Activated T-cell treated with anti-CD3 and anti-CD28 coated beads for 1 hour (primary cell): ENCODE measurements at places on chromosomes 6 and 20.

GRCh38 chr20:46890682-46891081 is 4.0 kb upstream of the EYA2 start:
- no peak for DNase-seq

GRCh38 chr6:104929353-104929752 is 27.6 kb upstream of the LIN28B start:
- no peak for DNase-seq

- DNase-seq: no peak
Measured at GRCh38 chr6:161424421-161424820, 150.6 kb upstream of the AGPAT4 start.

GRCh38 chr20:17430125-17430950 is 100.8 kb downstream of the BFSP1 start:
- DNase-seq: no peak

DNA sequence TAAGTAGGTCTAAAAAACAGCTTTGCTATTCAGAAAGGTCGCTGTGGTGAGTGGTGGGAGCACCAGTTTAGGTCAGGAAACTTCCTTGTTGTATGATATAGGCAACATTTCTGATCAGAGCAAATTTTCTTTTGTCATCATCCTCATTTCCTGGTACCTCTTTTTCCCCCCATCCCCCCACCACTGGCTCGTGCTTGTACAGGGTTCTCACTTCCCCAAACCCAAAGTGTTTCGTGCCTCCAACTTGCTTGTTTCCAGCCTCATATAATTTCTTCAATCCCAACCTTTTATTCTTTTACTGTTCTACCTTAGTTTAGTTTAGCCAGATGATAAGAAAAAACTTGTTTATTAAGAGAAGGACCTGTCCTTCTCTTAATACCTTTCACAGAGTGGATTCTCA is 209.4 kb upstream of the JAG1 start:
- DNase-seq: no peak

GRCh38 chr20:17624551-17625245 is 54.8 kb downstream of the DSTN start:
- no peak for DNase-seq

DNA sequence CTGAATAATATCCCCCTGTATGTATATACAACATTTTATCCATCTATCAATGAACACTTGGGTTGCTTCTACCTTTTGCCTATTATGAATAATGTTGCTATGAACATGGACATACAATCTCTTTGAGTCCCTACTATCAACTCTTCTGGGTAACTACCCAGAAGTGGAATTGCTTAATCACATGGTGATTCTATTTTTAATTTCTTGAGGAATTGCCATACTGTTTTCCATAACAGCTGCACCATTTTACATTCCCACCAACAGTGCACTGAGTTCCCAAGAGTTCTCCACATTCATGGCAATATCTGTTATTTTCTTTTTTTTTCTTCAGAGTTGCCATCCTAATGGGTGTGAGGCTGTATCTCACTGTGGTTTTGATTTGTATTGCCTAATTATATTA is 88.3 kb downstream of the ZHX3 start:
- DNase-seq: no peak

DNA sequence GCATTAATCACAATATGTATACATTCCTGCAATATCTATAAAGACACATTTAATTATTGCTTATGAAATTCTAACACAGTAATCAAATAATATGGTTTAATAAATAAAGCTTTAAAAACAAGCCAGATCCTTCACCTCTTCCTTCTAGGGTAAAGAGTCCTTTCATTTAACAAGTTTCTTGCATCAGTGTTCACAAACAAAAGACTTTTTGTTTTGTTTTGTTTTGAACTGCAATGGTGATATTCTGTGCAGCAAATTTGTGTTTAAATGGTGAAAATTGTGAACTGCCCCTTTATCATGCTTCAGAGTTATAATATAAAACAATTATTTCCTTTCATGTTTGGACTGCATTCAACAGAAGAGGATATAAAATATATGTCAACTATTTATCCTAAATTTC is 177.3 kb downstream of the EPHA7 start:
- DNase-seq: no peak

DNA sequence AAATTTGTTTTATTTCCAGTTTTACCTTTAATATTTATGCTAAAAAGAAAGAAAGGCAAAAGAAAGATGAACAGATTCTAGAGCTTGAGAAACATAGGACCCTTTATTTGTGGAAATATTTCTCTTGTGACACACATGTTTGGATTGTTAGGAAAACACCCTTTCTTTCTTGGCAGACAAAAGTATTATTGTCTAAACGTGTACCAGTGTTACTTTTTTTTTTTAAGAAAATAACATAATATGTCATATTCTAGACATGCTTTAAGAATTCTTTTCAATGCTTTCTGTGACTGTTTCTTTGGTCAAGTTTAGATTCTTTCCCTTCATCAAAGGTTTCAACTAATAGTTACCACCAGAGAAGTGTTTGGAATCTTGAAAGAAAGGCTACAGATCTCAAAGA is 183.4 kb upstream of the CNR1 start:
- DNase-seq: no peak

DNA sequence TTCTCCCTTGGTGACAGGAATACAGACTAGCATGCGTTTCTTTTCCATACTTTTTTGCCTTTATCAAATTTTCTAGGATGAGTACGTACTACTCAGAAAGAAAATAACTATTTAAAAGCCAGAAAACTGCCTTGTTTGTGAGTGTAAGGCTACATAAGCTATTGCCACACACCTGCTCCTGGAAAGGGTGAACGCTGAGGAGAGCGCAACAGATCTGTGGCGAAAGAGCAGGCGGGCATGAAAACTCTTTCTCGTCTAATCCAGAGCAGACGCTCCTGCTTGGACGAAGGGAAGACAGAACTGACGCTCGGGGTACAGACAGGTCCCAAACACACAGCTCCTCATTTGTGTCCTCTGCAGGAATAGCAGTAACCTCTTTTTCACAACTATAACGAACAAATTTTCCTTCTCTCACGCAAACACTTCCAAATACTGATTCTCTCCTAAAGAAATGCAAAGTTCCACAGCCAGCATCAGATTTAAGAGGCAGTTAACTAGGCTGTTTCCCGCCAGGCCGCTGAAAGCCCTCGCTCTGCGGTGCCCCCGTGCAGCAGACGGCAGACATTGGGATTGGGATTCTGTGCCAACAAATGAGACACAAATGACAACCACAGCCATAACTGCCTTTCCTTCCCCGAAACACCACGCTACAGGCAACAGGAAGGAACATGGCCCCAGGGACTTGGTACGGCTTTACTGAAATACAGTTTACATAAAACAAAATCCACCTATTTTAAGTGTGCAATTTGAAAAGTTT is 20.0 kb downstream of the TAF4 start:
- no peak for DNase-seq

DNA sequence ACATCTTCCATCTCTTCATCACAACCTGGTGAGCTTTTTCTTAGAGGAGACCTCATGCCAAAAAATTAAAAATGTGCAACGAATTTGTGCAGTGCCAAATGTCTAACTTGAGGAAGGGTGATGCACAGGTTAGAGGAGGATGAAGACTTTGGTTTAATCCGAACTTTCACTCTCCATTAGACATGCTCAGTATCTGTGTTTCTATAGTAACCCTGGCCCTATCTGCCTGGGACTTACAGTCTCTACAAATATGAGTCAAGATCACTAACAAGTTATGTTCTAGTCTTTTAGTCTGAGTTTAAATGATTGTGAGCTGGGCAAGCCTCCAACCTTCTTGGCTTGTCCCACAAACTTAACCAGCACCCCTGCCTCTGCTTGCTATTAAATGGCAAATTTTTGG is 377.0 kb downstream of the BMP2 start:
- DNase-seq: no peak

GRCh38 chr6:44220913-44221290 is 2.5 kb upstream of the SLC29A1 start:
- no peak for DNase-seq

DNA sequence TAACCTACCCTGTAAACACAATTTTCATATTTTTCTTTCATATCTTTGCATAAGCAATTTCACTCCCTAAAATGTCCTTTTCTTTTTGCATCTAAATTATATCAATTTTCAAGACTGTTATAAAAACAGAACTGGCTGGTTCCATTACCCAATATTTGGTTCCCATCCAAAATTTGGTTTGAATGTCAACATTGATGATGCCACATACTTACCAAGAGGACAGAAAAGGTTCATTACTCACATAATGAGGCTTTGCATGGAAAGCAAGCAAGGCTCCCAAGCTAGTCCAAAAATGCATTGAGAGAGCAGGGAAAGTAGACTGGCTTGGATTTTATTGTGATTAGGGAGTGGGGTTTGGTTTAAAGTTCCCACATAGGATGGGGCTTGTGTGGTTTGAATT is 144.4 kb upstream of the AKIRIN2 start:
- DNase-seq: no peak

DNA sequence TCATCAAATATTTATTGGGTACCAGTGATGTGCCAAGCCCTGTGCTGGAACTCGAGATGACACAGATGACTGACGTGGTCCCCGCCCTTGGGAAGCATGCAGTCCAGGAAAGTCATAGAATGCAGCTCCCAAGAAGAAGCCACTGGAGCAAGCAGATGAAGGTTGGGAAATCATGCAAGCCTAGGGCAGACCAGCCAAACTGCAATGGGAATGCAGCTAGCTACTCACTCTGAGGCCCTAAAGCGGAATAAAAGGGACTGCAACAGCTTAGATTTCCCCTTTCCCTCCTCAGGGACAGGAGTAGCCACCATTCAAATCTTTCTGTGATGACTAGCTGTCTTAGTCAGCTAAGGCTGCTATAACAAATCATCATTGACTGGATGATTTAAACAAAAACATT is 152.2 kb downstream of the MAFB start:
- DNase-seq: no peak

DNA sequence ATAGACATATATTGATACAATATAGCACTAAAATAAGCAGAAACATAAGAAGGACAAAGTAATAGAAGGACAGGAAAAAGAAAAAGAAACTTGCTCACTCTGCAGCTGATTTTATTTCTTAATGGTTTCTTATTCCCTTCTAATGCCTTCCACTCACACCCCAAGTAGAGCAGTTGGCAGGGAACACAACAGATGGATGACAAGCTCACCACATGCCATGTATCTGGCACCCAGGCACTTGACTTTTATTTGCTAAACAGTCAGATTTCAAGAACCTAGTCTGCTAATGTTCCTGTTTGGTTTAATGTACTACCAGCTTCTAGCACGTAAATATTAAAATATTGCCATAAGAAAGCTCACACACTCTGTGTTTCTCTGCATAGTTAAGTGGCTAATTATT is 87.1 kb downstream of the COL19A1 start:
- no peak for DNase-seq

DNA sequence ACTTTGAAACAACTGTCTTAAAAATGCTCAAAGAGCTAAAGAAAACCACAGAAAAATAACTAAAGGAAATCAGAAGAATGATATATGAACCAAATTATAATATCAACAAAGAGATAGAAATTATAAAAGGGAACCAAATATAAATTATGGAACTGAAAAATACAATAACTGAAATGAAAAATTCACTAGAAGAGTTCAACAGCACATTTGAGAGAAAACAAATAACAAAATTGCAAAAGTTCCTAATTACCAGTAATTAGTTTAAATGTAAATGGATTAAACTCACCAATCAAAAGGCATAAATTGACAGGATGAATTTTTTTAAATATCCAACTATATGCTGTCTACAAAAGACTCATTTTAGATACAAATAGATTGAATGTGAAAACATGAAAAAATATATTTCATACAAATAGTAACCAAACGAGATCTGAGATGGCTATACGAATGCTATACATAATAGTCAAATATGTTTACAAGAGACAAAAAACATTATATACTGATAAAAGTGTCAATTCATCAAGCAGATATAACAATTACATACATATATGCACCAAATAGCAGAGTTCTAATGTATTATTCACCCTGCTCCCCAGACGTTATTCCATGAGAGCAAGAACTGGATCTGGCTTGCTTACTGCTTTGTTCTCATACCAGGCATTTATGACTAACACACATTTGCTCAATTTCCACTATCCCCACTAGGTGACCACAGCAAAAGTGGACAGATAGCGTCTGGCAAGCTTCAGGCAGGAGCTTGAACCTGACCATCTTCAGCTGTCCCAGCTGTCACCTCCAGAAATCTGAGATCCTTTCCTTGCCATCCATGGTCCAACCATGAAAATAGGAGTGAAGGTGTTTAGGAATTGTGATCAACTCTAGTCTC is 72.4 kb upstream of the SIRPA start:
- DNase-seq: no peak

DNA sequence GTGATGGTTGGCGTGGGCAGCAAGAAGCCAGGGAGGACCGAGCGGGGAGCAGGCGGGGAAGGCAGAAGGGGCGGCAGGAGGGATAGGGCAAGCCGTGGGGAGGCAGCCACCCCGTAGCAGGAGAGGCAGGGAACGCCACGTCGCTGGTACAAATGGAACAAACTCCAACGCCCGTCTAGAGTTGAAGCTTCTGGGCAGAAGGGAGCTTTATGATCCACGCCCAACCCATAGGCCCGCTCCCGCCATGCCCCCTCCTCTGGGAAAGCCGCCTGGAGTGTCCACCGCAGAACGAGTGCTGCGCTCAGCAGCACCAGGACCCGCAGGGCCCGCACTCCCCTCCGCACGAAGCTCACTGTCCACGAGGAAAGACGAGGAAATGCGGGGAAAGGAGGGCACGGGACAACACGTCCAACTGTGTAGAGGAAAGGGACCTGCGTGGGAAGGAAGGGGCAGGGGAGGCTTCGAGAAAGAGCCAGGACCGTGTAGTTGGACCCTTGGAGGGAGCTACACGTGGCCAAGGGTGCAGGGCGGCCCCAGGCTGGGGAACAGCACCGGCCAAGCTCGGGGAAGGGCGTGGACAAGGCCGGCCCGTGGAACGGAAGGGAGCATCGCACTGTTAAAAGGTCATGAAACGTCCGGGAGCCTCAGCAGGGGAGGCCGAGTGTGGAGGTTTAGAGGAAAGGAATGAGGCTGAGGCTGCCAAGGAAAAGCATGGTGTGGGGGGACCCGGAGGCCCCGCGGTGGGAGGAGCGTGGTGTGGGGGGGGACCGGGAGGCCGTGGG is 204.0 kb downstream of the DLL1 start:
- DNase-seq: no peak

DNA sequence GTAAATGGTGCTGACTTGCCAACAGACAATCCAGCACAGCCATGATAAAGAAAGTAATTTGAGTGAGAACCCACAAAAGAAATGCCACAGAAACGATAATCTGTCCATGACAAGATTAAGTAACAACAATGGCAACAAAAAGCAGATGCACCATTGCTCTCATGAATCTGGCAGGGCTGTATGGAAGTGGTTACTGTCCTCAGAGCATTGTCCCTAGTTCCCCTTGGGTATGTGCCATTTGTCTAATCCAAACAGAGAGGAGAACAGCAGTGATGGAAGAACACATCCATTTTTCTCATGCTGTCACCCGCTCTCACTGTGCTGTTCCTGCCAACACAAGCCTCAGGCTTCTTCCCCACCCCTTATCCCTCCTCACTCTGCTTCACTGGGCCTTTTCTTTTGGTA is 65.8 kb downstream of the REV3L start:
- DNase-seq: no peak

DNA sequence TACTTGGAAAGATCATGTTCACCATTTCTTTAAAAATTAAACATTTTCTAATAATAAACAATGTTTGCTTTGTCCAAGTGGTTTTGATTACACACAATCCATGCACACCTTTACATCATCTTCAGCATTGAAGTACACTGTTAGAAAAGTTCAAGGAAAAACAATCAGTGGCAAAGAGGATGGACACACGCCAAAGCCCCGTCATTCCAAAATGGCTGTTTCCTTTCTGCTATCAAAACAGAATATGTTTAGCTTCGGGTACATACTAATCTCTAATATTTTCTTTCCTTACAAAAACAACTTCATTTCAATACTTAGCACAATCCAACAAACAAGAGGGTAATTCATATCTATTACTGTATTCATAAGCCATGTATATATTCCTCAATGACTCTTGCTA is 24.5 kb downstream of the REPS1 start:
- no peak for DNase-seq
